ENCODE measurements at places on chromosomes 7 and 10.

- no peak for DNase-seq
Measured at GRCh38 chr10:2462581-2462980, 604.8 kb upstream of the PFKP start.

- DNase-seq = no peak
Measured at GRCh38 chr7:117218700-117219099, 104.2 kb downstream of the WNT2 start.

- DNase-seq = no peak
Measured at GRCh38 chr10:46541017-46541661, 15.3 kb downstream of the GPRIN2 start.

DNA sequence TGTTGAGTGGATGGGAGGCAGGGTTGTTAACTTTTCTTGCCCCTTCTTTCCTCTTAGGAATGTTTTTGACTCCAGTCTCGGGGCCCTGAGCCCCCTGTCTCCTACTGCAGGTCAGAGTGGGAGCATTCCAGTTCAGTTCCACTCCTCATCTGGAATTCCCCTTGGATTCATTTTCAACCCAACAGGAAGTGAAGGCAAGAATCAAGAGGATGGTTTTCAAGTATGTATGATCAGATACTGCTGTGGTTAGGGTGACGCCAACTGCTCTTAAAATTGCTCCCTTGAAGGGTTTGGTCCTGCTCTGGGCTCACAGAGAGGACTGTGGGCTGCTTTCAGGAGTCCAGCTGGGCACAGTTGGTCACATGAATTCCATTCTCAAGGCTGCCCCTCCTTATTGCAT lies 22.0 kb downstream of the VWA2 start:
- DNase-seq = peak; percentile 60

DNA sequence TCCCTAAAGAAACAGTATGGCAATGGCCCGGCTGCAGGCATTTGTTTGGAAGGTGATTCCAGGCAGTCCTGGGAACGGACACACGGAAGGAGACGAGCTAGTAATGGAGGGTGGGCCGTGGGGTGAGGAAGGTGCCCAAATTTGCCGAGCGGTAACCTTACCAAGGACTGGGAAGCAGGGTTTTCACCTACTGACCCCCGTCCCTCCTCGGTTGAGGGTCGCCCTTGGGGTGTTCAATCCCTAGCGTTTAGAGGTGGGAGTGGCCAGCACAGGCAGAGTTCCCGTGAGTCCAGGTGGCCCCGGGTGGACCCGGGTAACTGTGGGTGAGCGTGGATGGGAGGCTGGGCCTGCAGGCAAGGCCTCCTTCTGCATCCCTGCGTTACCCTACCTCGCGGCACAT lies 198.8 kb downstream of the TCERG1L start:
- DNase-seq = no peak

DNA sequence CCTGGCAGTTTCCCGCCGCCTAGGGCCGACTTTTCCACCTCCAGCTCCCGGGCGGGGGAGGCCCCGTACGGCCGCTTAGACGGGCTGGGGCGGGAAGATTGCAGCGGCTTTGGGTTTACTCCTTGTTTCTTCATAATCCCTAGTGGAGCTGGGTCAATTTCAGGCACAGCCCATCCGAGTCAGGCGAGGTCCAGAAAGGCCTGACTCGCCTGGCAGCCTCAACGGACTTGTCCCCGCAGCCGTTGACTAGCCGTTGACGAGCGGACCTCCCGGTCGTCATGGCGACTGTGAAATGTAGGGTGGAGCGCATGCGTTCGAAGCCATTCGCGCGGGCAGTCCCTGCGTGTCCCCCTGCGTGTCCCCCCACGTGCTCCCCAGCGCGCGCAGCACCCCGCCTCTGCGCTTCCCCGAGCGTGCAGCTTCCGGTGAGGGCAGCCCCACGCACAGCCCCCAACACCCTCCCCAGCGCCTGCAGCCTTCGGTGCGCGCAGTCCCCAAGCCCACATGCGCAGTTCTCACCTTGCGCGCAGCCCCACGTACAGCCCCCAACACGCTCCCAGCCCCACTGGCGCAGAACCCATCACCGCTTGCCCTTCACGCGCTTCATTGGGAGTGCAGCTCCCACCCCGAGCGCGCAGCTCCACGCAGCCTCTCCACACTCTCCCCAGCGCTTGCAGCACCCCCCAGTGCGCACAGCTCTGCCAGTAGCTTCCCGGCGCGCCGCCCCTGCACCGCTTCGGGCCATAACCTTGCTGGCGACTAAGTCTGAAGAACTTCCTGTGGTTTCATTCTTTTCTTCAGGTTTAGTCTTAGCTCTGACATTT lies 67.8 kb downstream of the TBX20 start:
- DNase-seq = peak; percentile 68

- no peak for DNase-seq
Measured at GRCh38 chr10:83816942-83817341, 322.4 kb upstream of the GHITM start.

DNA sequence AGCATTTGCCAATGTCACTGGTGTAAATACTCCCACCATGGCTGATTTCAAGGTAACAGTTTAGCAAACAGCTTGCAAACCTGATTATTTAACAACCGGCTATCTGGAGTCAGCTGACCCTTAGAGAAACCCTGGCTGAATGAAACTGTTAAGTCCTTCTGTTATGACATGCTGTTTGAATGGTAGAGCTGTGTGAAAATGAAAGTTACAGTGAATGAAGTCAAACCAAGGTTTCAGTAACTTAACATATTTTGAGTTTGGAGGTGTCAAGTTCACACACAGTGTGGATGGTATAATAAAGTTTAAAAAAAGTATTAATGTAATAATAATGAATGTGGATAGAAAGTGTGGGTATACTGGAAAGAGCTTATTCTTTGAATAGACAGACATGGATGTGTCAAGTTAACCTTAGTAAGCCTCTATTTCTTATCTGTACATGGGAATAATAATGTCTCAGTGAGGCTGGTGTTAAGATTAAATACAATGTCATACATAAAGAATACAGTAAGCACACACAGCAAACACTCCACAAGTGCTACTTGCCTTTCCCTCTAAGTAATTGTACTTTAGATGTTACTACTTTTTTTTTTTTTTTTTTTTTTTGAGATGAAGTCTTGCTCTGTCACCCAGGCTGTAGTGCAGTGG lies 150.4 kb downstream of the TAX1BP1 start:
- no peak for DNase-seq

DNA sequence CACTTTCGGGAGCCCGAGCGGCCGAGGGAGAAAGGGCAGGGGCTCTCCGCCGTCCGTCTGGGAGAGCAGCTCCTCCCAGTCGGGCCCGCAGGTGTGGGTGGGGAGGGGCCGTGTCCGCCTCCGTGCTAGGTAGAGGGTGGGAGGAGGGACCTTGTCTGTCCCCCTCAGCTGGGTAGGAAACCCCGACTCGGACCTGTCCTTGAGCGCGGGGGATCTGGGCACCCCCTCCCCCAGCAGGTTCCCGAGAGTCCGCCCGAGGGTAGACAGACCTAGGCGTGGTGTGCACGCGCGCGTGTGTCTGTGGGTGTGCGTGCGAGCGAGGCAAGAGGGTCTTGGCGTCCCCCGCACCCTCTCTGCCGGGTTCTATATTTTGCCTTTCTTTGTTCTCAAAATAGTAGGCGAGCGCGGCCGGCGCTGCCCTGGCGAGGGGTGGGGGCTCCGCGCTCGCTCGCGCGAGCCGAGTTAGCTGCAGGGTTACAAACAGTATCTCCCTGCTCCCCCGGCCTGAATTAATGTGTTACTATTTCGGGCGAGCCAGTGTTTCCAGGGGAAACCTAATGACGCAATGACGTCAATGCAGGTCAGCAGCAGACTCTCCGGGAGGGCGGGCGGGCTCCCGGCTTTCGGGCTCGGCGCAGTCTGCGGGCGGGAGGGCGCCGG lies 73.9 kb upstream of the LEP start:
- DNase-seq = peak; percentile 51

- DNase-seq = no peak
Measured at GRCh38 chr7:4663239-4664018, 18.7 kb upstream of the FOXK1 start.

GRCh38 chr7:6121141-6121540 lies 90.0 kb downstream of the ANKRD61 start:
- peak; percentile 33 for DNase-seq

- peak; percentile 99 for DNase-seq
Measured at GRCh38 chr10:44801383-44802327, 109.5 kb upstream of the TMEM72 start.

All from fibroblast of pulmonary artery (primary cell).